ENCODE measurements at places on chromosomes 11 and 22.

- DNase-seq, result peak; percentile 95
Observed at GRCh38 chr22:46501701-46502100, 35.7 kb downstream of the CELSR1 start.

DNA sequence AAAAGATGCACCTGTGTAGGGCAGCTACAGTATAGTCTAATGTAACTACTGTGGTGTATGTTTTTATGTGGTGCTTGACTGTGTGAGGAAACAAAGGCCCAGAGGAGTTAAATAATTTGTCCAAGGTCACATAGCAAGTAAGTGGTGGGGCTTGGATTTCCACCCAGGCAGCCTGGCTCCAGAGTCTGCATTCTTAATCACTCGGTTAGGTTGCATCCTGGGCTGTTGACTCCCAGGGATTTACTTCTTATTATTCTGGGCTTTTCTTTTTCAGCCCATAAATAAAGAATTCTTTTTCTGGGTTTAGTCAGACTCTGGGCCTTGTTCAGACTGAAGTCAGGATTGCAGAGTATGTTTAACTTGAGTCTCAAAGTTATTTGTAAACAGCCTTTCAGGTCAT lies 82.1 kb downstream of the ARHGAP42 start:
- peak; percentile 33 for DNase-seq

DNA sequence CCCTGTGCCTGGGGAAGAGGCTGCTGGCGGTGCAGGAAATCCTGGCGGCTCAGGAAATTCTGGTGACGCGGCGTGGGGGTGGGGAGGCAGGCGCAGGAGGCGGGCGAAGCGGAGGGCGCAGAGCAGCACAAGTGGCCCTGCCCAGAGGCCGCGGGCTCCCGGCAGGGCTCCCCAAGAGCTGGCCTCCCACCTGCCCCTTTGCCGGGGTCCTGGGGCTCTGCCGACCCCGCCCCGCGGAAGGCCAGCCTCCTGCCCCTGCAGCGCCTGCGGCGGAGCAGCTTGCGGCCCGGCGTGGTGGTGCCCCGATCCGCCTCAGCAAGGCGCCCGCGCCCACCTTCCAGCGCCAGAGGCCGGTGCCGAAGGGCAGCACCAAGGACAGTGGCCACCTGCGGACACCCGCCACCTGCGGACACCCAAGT lies 100.2 kb upstream of the OR4C13 start:
- no peak for DNase-seq

DNA sequence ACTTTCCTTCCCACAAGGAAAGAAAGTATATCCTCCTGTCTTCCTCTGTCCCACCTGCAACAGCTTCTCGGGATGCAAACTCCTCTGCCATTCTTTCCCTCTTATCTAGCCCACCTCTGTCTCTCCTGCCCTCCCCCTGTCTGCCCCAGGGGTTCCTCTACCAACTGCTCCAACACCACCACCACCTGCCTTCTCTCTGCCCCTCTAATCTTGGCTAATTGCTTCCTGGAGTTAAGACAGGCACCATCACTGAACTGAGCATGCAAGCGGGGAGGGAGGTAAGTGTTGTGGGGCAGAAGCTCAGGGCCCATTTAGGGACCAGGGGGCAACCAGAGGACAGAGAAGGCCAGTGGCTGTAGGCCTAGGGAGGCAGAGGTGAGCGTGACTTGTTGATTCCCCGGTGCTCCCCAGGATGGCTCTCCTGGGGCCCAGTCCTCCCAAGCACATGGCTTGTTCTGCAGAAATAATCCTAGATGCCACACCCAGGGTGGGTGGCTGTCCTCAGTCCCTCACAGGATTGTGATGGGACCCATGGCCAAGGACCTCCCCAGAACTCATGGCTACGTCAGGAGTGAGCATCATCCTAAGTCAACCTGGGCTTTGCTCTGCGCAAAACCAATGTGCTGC lies 111.1 kb downstream of the TP53I11 start:
- DNase-seq, result no peak

DNA sequence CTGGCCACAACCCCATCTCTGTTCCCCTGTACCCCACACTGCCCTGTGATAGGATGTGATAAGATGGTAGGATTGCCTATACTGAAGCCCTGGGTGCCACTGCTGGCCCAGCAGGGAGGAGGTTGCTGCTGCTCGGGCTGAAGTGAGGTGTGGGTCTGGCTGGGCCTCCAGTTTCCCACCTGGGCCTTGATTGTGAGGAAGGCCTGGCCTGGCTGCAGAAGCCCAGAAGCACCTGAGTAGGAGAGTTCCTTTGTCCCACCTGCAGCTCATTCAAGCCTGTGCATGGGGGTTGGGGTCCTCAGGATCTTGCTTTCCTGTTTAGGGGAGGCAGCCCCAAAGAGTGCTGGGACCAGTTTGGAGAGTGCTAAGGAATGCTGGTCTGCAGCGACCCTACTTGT lies 3.3 kb downstream of the ST3GAL4 start:
- no peak for DNase-seq

DNA sequence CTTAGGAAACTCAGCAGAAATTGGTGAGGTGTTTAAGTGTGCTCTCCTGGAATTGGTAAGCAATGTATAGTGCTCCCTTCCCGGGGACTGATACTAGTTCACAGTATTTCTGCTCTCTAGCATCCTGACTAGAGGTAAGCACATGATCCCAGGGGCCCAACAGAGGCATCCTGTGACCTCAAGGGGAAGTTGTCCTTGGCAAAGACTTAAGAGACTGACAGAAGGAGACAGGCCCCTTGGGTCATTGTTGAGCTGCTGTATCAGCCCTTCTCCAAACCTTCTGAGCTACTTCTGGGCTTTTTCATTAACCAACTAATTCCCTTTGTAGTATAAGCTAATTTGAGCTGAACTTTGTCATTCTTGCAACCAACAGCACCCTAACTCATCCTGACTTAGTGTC lies 4.3 kb upstream of the TBC1D22A start:
- DNase-seq, result no peak

DNA sequence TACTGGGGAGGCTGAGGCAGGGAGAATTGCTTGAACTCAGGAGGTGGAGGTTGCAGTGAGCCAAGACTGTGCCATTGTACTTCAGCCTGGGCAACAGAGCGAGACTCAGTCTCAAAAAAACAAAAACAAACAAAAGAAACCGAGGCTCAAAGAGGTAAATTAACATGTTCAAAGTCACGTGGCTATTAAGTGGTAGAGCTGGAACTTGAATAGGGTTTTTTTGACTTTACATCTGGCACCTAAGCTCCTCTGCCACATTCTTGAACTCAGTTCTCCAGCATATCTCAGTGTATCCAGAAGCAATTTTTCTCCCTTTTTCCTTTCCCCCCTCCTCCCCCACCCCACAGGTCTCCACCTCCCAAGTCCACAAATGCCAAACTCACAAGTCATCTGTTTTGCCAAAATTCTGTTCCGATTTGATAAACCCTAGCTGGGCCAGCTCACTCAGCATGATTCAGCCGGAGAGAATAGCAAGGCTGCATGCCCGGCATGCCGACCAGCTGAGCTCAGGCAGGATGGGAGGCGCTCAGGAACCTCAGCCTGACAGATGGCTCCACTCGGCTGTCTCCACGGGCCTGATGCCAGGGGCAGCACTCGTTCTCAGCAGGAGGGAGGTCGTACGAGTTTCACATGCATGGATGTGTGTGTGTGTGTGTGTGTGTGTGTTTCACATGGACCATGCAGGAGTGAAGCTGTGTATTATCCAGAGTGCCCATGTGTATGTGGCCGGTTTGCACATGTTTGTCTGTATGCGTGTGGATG lies 63.2 kb upstream of the RRAS2 start:
- DNase-seq, result peak; percentile 99

DNA sequence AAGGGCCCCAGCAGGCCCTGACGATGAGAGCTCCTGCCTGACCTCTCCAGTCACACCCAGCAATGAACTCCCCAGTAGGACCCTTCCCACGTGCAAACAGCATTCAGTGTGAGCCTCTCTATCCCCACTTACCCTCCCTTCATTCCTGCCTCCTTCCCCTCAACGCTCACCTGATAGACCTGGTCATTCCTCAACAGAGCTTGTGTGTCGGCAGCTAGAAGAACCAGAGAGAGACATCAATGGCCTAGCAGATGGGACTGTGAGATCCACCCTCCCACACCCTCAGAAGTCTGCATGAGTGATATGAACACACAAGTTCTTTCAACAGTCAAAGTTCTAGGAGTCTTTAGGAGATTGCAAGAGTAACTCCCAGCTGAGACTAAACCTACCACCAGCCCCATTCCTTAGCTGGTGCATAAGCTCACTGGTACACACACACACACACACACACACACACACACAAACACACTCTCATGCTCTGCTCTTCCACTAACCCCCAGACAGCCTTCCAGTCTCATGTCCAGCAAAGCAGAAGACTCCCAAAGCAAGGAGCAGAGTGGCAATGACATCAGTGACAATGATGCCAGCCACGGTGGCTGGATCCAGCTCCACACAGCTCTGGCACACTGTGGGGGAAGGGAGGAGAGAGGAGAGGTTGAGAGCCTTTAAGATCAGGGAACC lies 3.1 kb downstream of the CD3D start:
- DNase-seq, result no peak

GRCh38 chr22:37672206-37672919 lies 3.1 kb upstream of the LGALS1 start:
- DNase-seq, result no peak

DNA sequence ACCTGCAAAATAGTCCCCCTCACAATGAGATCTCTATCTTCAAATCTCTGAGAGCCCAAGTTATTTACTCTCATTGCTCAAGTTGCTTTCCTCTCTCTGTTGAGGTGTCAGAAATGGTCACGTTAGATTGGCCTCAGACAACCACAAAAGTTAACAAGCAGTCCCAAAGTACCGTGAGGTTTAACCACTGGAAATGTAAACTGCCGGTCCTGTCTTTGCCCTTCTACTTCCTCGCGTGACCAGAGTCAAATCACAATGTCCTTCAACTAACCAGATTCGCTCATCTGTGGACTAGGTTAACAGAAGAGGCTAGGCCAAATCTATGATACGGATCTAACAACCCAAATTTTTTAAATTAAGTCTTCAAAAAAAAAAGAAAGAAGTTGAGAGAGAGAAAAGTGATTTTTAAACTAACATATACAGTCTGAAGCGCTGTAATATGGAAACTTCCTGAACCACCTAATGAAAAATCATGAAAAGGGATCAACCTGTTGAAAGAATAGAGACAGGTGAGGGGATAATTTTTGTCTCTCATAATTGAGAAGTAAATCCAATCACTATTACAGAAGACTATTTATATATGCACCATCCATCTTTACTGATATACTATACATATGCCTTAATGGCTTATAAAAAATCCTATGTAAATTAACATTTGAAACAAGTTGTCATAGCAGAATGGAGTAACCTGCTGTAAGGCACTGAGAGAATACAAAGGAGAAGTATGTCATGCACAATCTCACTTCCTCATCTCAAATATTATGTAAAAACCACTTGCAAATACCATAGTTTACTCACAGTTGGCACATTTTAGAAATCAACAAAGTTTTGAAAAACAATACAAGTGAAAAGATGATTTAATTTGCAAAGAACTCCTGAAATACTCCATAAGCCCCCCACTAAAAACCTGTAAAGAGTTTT lies 3.3 kb upstream of the JAML start:
- no peak for DNase-seq

DNA sequence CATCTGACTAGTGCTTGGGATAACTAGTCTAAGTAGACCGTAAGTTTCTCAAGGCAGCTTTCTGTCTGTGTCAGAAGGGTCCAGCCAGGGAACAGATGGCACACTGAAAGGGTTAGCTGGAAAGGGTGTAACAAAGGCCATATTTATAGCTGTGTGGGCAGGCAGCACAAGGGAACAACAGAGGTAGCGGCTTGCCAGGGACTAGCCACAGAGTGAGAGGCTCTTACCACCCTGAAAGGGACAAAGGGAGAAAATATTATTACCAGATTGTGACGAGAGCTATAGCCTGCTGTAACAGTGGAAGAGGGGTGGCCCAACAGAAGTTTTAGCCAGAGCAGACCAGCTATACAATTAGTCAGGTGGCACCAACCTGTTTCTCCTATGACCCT lies 129.4 kb downstream of the CCDC34 start:
- DNase-seq, result no peak

DNA sequence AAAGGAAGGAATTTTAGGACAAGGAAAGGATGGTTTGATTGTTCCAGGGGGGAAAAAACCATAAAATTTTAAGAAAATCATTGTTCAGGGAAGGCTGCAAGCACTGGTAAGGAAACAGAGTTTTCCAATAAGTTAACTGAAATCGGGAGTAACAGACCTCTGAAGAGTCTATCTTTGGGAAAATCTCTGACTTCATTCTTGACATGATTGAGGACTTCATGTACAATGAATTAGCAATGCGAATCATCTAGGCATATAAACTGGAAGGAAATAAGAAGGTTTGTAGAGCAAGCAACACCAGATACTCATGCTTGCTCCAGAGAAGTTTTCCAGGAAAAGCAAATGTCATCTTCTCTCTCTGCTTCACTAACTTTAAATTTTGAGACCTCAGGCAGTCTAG lies 18.5 kb downstream of the APLP2 start:
- peak; percentile 24 for DNase-seq

- no peak for DNase-seq
Observed at GRCh38 chr22:42881298-42881697, 24.2 kb upstream of the ARFGAP3 start.

Data from renal cortical epithelial cell (primary cell).